H1 (cell line): ENCODE measurements at places on chromosomes 11 and 22. TPM values are rescaled to one million over a fixed set of nuclear protein-coding genes. Genes with fewer than 3 reads are reported as not detected.

Gene SCN4B
- total RNA-seq = 2.0 and 2.8 TPM in 2 replicates

DNA sequence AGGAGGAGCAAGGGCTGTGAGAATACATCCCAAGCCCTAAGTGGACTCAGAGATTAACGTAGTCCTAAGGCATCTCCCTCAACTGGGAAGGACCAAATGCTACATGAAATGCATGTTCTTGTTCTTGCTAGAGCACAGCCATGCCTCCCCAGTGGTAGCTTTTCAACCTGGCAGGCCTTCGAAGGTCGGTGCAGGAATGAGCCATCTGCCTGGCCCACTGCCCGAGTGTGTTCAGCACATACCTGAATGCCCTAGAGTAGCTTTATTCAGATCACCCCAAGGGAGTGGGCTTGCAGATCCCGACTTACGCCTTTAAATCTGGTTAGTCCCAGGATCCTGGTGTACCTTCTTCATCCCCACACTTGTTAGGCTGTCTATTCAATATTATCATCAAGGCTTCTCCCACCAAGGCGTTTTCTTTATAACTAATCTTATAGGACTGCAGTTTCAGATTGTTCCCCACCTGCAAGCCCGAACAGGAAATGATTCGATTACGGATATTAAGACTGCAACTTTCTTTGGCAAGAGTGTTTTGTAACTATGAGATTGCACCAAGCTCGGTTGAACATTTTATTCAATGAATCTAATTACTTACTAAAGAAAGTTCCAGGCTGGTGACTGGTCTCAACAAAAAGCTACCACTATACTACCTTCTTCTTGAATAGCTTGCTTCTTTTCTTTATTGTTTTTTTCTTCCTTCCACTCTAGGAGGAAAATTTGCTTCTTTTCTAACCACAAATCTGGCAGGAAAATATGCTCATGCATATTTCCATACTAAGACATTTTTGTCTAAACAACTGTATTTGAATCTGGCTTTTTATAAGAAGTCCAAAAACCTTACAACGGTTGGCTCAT lies 115.6 kb downstream of the SGSM3 start:
- no peaks in the 10 kb centered on the region for H3K36me3 ChIP-seq
- no peak for DNase-seq
- H3K4me1 ChIP-seq = no peaks in the 10 kb centered on the region
- H3K27ac ChIP-seq = no peak overlapping the region
- no peak overlapping the region for H3K4me3 ChIP-seq

DNA sequence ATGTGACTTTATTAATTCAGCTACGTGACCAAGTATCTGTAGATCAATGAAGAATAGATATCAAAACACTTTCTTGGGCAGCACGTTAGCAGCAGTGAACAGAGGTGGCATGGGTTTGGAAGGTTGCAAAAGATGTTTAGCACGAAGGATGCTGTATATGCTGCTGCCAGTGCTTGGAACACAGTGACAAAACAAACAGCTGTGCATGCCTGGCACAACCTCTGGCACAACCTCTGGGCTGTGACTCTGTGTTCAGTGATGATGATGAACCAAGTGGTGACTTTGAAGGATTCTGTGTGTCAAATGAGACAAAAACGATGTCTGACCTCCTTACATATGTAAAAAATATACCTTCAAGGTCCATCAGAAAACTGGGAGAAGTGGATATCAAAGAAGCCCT lies 104.7 kb downstream of the TBC1D22A start:
- no peak overlapping the region for H3K4me3 ChIP-seq
- 0 out of 2 replicates have a peak, but pooled peaks cover 6% of the 10 kb centered on the region for H3K4me1 ChIP-seq
- H3K27me3 ChIP-seq = no peaks in the 10 kb centered on the region
- no peak for DNase-seq
- no peak overlapping the region for H3K27ac ChIP-seq

GRCh38 chr11:134797411-134798089 lies 385.5 kb upstream of the B3GAT1 start:
- H3K36me3 ChIP-seq = no peaks in the 10 kb centered on the region
- H3K27me3 ChIP-seq = no peaks in the 10 kb centered on the region; the same call in 1 of the 2 replicates

Gene NCR3LG1
- 1.7 and 1.9 TPM in 2 replicates for total RNA-seq

- no peak for DNase-seq
- H3K27ac ChIP-seq = no peak overlapping the region
- H3K4me3 ChIP-seq = no peak overlapping the region
Measured at GRCh38 chr22:47173535-47174021, 411.1 kb downstream of the TBC1D22A start.
